ENCODE measurements at places on chromosomes 6 and 20.

- DNase-seq, result no peak
Measured at GRCh38 chr20:59291740-59292383, 8.5 kb upstream of the EDN3 start.

- DNase-seq, result no peak
Measured at GRCh38 chr6:129793447-129793846, 67.7 kb downstream of the TMEM244 start.

- DNase-seq, result no peak
Measured at GRCh38 chr20:13755809-13756208, 28.9 kb downstream of the ESF1 start.

DNA sequence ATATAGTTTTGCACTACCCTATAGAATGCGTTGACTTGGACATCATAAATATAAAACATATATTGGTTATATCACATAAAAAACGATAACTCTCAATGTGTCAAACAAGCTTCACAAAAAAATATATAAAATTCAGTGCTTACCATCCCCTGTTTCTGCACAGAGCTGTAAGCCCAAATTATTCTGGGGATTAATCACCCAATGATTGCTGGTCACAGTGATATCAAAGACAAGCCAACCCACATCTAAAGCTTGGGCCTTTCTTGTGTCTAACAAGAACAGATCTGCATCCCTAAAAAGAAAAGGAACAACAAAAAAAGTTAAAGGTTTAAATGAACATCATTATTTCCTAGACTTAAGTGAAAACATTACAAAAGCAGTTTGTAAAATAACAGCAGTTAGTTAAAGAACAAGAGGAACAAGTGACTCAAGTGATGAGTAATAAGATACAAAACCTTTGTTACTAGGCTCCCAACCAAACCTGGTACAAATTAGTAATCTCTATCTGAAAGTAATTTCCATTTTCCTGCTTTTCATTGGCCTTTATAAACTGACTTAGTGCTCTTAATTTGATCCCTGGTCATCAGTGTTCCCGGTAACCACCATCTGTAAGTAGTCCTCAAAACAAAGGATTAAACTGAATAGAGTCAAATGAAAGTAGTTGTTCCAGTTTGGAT, 81.1 kb downstream of the BMP5 start:
- DNase-seq, result peak; percentile 24

- peak; percentile 32 for DNase-seq
Measured at GRCh38 chr6:141103246-141103645, 1029.5 kb upstream of the GJE1 start.

DNA sequence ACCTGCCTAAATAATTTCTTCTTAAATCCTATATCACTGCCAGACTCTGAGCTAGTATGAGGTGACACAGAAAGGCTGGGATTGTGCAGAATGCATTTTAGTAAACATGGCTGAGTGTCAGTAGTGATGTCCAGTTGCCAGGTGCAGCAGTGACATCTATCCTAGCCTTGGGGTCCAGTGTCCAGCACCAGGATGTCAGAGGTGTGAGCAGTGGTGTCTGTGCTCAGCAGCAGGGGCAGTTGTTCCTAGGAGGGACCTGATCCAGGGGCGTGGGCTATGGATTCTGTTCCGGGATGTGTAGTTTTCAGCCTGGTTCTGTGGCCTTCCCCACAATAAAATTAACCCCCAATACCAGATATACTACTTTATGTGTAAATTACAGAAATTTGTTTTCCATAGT, 6.0 kb downstream of the HLA-C start:
- DNase-seq, result no peak

All from GM04504 (cell line).